ENCODE measurements at places on chromosomes 12 and 14.

DNA sequence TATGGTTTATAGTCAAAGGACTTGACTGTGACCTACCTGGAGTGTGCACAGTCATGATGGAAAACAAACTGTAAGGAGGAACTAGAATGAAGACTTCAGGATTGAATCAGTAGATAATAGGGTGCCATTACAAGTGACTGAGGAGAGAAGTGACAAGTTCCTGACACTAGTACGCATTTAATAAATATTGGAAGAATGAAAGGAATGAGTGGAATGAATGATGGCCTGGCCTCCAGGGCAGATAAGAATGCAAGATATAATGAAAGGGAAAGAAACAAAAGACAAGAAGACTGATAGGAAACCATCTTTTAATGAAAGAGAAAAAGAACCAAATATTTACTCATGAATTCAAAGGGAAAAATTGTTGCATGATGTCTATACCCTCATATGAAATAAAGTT, 44.7 kb upstream of the NEDD1 start:
- no peak for DNase-seq

DNA sequence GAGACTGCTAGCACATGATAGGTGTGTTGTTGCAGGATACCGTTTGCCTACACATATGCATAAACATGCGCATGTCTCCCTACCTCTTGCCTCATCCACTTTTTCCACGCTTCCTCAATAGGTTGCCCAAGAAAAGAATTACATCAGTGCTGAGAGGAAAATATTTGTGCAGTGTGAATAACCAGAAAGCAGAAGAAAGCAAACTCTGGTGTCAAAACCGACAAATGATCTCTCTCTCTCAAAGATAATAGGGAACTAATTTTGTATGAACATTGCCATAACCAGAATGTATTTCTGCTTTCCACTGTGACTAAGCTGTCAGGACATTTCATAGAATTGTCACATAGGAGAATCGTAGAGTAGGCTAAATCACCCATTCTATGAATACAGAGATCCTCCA, 1.3 kb downstream of the CLEC7A start:
- no peak for DNase-seq

DNA sequence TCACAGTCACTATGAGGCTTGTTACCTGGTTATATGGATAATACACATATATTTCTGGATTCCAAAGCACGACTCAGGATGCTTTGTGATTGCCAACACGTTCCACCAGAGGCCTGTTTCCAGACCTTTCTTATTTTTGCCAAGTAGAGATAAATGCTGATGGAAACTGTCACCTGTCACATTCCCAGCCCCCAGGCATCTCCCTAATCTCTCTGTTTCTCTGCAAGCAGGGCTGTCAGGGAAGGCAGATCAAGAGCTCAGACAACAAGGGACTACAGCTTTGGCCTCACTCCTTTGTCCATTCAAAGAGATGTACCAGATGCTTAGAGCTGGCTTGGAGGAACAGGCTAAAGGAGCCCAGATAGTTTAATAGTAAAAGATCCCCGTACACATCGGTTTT, 21.8 kb upstream of the DDHD1 start:
- DNase-seq = no peak

- DNase-seq = no peak
These were observed 18.1 kb downstream of the PPM1H start for GRCh38 chr12:62916632-62917425.

DNA sequence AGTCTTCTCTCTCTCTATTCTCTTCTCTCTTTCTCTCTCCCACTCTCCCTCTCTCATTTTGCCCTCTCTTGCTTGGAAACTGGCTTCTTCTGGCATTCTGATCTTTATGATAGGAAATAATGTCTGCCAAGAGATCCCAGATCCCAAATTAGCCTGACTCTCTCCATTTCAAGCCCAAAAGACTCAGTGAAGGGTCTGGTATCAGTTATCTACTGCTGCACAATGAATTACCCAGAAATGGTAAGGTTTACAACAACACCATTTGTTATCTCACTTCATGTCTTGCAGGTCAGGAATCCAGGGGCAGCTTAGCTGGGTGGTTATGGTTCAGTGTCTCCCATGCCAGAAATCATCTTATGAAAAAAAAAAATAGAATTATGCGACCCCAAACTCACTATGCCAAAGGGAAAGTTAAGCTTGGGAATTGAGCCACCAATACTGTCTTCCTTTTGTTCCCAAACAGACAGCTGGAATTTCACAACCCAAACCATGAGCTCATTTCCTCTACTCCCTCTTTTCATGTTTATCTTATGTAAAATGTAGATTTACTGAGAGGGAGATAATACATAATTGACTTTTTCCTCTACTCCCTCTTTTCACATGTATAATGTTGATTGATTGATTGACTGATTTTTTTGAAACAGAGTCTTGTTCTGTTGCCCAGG, 67.8 kb upstream of the FICD start:
- no peak for DNase-seq

DNA sequence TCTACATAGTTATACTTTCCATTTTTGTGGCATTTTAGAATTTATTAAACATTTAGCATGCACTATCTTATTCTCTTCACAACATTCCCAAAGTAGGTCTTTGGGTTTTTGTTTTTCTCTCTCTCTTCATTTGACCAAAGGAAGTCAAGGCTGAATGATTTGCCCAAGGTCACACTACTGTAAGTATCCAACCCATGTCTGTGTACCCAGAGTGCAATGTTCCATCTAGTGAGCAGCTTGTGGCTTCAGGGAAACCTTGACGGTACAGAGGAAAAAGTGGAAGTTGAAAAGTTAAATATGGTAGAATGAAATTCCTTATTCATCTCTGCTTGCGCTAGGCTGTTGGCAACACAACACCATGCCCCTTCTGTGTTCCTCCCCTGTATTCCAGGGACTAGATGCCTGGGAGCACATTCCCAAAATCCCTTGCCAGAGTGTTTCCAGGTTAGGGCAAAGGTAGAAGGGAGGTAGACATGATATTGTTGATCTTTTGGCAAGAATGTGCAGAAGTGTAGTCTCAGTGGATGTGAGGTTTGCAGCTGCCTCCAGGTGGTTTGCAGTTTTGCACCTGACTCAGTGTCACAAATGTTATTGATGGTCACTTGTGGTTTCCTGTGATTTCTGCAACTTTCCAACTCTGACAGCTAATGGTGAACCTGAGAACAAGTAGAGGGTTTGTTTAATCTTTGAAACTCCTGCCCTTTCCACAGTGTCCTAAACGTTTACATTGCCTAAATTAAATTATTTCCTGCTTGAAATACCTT, 196.7 kb downstream of the RMST start:
- DNase-seq = no peak

DNA sequence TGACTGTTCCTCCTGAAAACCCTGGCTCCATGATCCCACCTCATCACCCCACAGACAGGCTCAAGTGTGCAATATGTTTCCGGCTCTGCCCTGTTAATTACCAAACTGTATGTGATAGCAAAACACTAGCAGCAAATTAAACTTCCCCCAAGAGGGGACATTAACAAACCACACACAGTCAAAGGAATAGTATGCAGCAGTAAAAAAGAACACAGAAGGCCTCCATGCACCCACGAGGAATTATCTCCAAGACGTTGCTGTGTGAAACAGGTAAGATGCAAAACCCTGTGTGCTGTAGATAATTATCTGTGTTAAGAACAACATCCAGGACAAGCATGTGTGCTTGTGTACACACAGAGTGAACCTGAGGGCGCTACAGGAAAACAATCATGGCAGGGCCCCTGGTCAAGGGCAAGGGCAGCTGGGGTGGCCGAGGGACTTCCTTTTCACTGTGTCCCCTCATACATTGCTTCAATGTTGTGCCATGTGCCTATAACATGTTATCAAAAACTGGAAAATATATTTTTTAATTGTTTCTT, 35.8 kb downstream of the ITPK1 start:
- no peak for DNase-seq

- DNase-seq = no peak
These were observed 92.6 kb downstream of the DNAI7 start for GRCh38 chr12:25102402-25102801.

- DNase-seq = no peak
These were observed 91.5 kb downstream of the FBXW8 start for GRCh38 chr12:117002051-117002817.

DNA sequence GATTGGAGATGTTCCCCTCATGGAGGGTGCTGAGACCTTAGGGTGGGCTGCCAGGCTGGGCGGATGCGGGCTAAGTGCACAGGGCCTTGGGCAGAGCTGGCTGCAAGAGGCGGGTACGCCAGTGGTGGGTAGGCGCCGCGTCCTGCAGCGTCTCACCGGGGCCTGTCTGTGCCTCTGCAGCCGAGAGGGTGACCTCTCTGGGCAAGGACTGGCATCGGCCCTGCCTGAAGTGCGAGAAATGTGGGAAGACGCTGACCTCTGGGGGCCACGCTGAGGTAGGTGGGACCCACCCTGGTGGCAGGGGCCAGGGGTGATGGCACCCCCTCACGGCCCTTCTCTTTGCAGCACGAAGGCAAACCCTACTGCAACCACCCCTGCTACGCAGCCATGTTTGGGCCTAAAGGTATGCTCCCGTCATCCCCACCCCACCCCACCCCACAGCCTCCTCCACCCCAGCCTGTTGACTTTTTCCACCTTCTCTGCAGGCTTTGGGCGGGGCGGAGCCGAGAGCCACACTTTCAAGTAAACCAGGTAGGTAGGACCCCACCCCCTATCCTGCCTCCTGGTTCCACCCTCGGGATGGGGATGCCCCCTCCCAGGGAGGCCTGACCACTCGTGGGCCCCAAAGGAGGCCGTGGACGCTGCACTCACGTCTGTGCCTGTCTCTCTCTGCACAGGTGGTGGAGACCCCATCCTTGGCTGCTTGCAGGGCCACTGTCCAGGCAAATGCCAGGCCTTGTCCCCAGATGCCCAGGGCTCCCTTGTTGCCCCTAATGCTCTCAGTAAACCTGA, 1.5 kb downstream of the CRIP1 start:
- no peak for DNase-seq

- no peak for DNase-seq
These were observed 2.2 kb downstream of the NCKAP5L start for GRCh38 chr12:49825971-49826421.

- DNase-seq = no peak
These were observed 78.6 kb upstream of the MYL2 start for GRCh38 chr12:110998971-110999370.

- no peak for DNase-seq
These were observed 94.4 kb downstream of the TBC1D30 start for GRCh38 chr12:64918801-64919200.

GRCh38 chr14:95302667-95303506, 16.8 kb downstream of the CLMN start:
- DNase-seq = no peak

GRCh38 chr14:80464531-80465149, 253.3 kb upstream of the DIO2 start:
- DNase-seq = no peak

DNA sequence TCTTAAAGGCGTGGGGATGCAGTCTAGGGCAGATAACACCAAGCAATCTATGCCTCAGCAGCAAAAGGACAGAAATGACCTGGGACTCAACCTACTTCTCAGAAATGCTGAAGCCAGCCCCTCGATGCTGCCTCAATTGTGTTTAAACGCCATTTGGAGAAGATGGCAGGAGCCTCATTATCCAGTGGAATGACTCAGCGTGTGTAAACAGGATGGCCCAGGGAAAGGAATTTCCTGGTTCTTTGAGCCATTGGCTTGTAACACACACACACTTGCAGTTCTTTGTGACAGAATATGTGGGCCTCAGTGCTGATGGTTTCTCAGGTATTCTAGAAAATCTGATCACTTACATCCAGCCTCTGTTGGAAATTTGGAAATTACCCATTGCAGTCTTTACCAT, 154.3 kb downstream of the NTF3 start:
- DNase-seq = no peak

- DNase-seq = no peak
These were observed 308.6 kb downstream of the CCDC91 start for GRCh38 chr12:28498850-28499249.

- no peak for DNase-seq
These were observed 1141.3 kb downstream of the BCL11B start for GRCh38 chr14:98130691-98131090.

DNA sequence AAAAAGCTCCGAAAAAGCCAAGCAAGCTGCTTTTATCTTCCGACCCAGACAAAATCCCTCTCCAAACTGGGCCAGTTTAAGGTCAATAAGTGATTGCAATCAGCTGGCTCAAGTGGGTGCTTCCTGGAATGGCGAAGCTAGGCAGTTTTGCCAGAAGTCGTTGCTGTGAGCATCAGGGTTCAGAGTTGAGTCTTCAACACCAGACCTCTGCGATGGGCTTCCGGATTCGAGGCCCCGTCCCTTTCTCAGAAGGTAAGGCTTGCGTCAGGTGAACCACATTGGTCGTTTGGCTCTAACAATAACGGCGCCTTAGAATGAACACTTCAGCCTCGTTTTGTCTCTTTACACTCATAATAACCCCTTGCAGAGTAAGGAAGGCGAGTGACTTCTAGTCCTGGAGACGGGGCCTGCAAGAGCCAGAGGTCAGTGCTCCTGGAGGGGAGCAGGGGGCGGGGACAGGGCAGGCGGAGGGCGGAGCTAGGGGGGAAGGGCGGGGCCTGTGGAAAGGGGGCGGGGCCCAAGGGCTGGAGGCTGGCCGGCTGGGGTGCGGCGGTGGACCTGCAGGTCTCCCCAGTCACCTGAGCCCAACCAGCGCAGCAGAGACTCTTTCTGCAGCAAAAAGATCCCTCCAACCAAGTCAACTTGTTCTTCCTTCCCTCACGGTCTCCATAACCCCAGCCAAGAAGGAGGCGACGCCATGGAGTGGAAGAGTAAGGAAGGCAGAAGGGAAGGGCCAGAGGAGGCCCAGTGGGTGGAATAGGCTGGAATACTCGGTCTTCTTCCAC, 34.0 kb upstream of the NFYB start:
- no peak for DNase-seq

All from stimulated activated CD8-positive, alpha-beta memory T cell treated with anti-CD3 and anti-CD28 coated beads, Interleukin-15, amount 100 ng/mL, for 48 hours (primary cell).